ENCODE measurements at places on chromosomes 12 and 14.

DNA sequence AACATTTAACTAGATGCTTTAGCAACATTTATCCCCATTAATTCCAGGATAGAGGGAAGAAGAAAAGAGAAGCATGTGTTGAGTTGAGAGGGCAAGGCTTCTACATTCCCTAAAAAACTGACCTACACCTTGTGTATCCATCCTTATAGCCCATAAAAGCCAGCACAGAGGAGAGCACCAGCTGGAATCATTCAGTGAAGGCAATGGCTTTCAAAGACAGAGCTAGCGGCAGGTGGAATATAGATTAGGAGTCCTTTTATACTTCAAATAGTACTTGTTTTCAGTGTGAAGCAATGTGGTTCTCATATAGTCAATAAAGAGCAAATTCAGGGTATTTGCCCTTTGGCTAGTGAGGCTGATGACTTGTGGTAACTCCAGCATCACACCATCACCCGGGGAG, 94.4 kb downstream of the TBC1D30 start:
- DNase-seq = no peak

- DNase-seq = no peak
Observed at GRCh38 chr12:79527473-79527872, 163.3 kb downstream of the PAWR start.

DNA sequence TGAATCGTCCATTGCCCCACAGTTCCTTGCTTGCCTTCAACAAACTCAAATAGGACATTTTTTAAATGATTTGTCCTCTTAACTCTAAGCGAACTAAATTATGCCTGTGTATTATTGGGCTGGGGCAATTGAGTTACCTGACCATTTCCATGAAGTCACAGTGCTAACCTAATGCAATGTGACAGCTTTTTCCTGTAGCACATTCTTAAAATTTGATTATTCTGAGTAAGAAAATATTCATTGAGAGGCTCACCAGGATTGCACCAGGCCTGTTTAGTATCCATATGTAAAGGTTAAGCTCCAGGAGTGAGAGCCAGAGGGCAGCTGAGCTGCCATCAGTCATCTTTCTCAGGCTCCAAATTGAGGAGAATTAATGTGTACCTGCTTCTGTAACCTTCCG, 90.9 kb downstream of the GPR65 start:
- DNase-seq = no peak

DNA sequence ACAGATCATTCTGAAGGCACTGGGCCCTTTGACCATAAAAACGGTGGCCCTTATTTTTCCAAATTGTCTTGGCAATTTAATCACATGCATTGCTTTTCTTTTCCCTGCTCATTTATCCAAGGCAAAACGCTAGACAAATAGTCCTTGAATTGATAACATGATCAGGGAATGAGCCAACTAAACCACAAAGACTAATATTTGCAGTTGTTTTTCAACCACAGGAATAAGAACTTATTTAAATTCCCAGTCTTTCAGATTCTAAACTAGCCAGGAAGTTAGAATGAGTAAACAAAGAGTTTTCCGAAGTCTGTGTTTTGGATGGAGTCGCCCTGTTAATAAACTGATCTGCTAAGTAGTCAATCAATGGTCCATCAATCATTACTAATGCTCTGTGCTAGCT, 14.9 kb downstream of the TBX5 start:
- no peak for DNase-seq

GRCh38 chr12:115261691-115262398, 577.9 kb upstream of the TBX3 start:
- DNase-seq = no peak

GRCh38 chr12:124543590-124544310, 23.7 kb downstream of the NCOR2 start:
- no peak for DNase-seq

GRCh38 chr14:95504135-95505029, 12.1 kb downstream of the SYNE3 start:
- no peak for DNase-seq

DNA sequence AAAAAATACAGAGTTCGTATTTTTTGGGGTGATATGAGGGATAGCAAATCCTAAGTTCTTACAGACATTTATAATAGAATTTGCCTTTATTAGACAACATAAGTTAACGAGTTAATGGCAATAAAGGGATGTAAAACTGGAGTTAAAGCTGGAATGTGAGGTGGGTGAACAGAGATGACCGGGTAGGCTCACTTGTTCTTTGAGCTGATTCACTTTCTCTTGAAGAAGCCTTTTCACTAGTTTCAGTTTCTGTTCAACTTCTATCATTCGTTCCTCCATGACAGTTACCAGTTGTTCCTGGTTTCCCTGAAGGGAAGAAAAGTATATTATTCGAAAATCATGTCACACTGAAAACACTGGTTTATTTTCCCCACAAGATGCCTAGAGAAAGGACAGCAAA, 57.7 kb upstream of the SAV1 start:
- DNase-seq = no peak

DNA sequence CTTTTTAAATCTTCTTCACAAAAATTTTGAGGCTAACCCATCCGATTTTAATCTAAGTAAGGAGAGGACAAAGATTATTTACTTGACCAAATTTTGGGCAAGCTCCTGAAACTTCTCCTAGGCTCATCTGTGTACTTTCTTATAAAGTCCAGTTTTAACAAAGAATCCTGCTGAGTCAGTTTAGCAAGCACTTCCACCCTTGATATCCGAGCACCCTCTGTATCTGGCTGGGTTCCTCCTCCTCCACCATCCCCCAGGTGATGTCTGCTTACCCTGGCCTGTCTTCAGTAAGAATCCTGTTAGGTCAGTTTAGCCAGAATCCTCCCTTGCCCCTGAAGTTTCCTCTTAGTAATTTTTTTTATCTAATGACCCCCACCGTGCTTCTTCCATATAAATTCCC, 140.5 kb downstream of the PHLDA1 start:
- no peak for DNase-seq

DNA sequence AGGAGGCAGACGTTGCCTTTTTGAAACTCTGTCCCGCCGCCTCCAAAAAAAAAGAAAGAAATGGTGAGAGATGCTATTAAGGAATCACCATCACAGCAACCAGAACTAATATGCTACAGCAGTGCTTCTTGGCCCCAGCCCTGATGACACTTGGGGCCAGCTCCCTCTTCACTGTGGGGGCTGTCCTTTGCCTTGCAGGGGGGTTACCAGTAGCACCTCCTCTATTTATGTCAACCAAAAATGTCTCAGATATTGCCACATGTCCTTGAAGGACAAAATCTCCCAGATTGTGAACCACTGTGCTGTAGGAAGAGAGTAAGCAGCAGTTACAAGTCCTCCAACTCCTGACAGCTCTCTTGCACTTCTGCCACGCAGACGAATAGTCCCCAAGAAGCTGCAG, 76.4 kb downstream of the LRRC74A start:
- DNase-seq = no peak

DNA sequence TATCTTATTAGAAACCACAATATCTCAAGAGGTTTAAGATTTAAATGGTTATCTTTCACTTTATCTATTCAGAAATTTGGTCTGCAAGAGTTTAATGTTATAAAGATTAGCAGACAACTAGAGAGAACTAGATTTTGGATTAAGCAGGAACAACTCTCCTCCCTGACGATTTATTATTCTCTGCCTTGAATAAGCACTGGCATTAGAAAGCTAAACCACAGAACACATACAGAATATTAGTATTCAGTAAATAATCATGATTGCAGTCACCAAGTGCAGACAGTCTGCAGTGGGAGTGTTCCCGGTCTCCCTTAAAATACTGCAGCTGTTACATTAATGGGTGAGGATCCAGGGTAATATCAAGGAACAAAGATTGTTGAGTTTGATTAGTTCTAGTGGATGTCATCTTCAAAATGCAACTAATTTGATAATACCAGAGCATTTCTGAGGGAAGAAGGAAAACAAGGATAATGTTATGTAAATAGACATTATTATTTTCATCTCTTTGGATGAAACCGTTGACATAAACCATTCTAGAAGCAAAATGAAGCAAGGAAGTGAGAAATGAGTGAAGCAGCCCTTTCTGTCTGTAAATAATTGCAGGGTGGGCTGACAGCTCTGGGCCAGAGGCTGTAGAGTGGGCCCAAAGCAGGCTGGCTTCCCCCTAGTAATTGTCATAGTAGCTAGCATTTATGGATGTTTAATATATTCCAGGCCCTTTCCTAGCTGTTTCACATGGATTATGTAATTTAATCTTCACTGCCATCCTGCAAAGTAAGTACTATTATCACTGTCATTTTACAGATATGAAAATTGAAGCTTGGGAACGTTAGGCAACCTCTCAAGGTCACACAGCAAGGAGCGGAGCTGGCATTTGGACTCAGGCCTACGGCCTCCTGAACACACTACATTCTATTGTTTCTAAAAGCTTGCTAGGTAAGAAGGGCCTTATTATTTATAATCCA, 79.4 kb downstream of the DYRK2 start:
- no peak for DNase-seq

GRCh38 chr12:56840922-56841321, 77.8 kb downstream of the HSD17B6 start:
- DNase-seq = no peak

DNA sequence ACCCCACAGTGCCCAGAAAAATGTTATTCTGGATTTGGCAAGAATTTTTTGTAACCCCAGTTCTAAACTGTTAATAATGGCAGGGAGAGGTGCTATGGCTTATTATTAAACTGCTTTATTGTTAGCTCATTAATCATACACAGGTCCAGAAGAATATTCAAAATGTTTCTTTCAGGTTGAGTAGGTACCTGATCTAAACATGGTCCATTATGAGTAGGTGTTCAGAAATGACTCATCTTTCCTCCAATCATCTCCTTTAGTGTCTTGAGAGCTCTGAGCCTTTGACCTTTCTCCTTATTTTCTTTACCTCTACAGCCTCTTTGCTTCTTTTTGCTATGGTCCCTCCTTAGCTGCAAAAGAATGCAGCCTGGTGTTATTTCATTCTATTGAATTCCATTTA, 211.0 kb upstream of the GARIN6 start:
- no peak for DNase-seq

DNA sequence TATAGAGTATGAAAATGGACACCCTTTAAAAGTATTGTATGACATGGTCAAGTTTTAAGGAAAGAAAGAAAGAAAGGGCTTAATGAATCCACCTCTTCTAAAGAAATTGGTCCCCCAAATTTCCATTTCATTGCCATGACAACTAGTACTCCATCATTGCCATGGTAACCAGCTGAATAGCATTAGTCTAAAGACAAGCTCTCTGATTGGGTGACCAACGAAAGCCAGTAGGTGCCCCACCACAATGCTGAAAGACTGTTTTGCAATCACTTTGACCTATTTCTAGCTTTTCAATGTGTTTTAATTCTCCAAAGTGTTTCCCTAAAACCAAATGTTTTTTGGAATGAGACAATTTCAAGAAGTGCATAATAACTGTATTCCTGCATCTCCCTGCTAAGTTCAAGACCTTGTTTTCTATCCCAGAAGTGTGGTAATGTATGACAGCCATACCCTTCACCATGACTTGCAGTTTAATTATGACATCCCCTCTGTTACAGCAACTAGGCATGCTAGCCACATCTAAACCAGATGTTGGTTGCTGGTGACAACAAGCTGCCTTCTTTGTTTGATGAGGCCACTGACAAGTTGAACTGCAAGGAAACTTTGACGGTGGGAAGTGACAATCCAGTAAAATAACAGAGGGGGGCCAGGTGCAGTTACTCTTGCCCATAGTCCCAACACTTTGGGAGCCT, 46.7 kb downstream of the KICS2 start:
- no peak for DNase-seq

DNA sequence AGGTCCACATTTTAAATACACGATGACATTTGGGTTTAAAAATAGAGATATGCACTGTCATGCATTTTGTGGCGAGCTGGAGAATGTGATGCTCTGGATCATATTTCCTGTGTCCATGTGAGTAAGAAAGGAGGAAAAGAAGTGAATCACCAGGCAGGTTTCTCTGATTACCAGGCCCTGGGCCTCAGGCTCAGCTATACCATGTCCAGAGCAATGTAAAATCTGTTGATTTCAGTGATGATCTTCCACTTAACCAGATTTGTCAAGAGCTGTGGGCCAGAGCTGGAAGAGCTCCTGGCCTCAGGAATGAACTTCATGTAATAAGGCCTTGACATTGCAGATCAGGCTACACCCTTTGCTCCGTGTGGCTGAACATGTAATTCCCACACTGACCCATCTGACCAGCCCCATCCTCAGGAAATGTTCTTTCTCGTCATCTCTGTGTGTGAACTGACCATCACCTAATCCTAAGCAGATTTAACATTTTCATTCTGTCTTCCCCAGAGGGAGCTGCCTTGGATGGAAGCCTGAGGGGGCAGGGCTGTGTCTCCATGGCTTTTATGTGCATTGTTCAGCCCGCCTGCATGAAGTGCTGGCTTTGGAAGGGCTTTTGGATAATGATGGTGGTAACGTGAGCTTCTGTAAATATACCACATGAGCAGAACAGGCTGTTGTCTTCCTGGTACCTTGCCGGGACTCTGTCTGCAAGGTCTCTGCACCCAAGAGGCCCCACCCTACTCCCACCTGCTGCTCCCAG, 54.5 kb downstream of the CRACR2A start:
- DNase-seq = no peak

GRCh38 chr14:63496837-63497400, 46.3 kb downstream of the PPP2R5E start:
- DNase-seq = no peak

- peak; percentile 44 for DNase-seq
Observed at GRCh38 chr14:102694530-102695166, 82.6 kb upstream of the TRAF3 start.

DNA sequence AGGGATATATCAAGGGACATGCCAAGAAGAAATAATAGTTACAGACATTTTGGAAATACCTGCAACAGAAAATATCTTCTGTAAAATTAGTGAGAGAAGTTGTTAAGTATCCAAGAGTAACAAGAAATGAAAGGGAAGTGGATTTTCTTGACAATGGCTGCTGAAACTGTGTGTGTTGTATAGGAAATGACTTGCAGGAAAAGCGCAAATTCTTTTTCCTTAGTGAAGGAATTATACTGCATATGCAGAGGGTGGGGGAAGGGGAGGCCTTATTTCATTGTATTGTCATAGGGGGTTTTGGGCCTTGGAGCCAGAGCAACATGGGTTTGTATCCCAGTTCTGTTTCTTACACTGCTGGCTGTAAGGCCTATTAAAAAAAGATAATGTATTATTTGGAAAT, 84.4 kb upstream of the DDHD1 start:
- no peak for DNase-seq

DNA sequence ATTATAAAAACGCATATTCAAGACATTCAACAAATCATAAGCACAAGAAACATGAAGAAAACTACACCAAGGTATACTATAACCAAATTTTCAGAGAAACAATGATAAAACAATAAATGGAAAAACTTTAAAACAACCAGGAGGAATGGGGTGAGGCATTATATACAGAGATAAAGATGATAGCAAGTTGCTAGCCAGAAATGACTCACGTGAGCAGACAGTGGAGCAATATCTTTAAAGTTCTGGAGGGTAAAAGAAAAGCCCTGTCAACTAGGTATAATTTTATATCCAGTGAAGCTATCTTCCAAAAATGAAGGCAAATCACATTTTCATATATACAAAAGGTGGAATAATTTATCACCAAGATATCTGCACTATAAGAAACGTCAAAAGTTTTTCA, 97.8 kb upstream of the PCED1B start:
- DNase-seq = no peak

- no peak for DNase-seq
Observed at GRCh38 chr14:89728964-89729363, 225.6 kb downstream of the EFCAB11 start.

- DNase-seq = peak; percentile 73
Observed at GRCh38 chr14:50045039-50045711, 71.2 kb downstream of the VCPKMT start.

- no peak for DNase-seq
Observed at GRCh38 chr14:75094896-75095295, 25.5 kb downstream of the ZC2HC1C start.

All from activated naive CD4-positive, alpha-beta T cell treated with Interleukin-2 at 50 U/mL for 16 hours (primary cell).